Right hindlimb (tissue), 1 donor: ENCODE measurements at places on chromosomes 13 and 19.

- DNase-seq, result no peak
Measured at GRCh38 chr19:41553804-41554203, 22.2 kb upstream of the CEACAM21 start.

- peak; percentile 73 for DNase-seq
Measured at GRCh38 chr13:113034451-113035212, 65.6 kb downstream of the MCF2L start.

GRCh38 chr19:41872384-41872774, 4.7 kb upstream of the CD79A start:
- DNase-seq, result no peak

- peak; percentile 82 for DNase-seq
Measured at GRCh38 chr13:46622630-46623256, 69.8 kb downstream of the LRCH1 start.

DNA sequence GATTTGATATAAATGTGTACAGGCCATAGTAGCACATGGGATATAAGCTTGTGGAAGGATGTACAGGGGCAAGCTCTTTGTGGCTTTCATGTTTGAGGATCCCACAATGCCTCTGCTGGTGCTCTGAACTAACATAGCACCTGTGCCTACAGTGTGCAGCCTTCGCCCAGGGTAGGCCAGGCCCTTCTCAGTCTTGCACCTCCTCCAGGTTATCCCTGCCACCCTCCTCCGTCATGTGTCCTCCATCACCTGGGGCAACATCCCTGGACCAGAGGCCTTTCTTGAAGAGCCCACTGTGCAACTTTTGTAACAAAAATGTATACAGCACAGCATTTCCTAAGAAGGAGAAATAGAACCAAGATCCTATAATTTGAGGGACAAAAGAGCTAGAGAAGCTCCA, 306.8 kb downstream of the IRS2 start:
- DNase-seq, result no peak

GRCh38 chr19:10603873-10604459, 16.9 kb upstream of the AP1M2 start:
- DNase-seq, result peak; percentile 30

- DNase-seq, result no peak
Measured at GRCh38 chr13:97468331-97468730, 34.4 kb downstream of the RAP2A start.

DNA sequence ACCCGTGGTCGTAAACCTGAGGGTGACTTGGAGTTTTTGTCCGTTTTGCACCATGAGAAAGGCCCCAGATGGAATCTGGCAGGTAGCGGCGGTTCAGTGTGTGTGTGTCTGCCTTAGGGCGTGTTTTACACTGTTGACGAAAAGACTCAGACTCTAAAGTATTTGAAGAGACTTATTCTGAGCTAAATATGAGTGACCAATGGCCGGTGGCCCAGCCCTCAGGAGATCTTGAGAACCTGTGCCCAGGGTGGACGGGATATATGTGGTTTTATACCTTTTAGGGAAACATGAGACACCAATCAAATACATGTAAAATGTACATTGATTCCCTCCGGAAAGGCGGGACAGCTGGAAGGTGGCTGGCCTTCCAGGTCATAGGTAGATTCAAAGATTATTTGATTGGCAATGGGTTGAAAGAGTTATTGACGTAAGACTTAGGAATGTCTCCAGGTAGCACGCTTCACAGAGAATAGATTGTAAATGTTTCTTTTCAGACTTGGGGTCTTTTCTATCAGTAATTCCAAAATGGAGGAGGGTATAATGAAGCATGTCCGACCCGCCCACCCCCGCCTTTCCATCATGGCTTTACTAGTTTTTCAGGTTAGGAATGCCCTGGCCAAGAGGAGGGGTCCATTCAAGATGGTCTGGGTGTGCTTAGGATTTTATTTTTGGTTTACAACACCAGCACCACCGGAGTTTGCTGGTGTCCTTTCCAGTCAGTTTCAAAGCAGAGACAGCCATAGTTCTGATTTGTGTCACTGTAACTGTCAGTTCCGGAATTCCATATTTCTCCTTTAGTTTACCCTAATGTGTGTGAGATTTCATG, 1.0 kb upstream of the ZNF529 start:
- no peak for DNase-seq

GRCh38 chr13:74555276-74555625, 421.0 kb upstream of the KLF12 start:
- DNase-seq, result no peak

DNA sequence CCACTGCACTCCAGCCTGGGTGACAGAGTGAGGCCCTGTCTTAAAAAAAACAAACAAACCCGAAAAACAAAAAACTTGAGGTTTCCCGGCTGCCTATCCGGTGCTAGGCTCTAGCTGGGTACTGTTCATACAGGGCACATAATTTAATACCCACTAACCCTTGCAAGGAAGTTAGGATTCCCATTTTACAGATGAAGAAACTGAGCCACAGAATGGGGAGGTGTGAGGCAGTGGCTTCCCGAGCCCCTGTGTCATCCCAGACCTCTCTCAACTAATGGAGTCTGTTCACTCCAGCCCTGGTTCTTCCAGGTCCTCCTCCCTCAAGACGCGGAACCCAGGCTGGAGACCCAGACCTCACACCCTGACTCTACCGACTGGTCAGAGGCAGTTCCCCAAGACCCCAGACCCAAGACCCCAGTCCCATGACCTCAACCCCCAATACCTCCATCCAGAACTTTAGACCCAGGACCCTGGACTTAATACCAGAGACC, 576 bp downstream of the APBA3 start:
- no peak for DNase-seq

GRCh38 chr13:102935896-102936321, 90.1 kb downstream of the ERCC5 start:
- no peak for DNase-seq

DNA sequence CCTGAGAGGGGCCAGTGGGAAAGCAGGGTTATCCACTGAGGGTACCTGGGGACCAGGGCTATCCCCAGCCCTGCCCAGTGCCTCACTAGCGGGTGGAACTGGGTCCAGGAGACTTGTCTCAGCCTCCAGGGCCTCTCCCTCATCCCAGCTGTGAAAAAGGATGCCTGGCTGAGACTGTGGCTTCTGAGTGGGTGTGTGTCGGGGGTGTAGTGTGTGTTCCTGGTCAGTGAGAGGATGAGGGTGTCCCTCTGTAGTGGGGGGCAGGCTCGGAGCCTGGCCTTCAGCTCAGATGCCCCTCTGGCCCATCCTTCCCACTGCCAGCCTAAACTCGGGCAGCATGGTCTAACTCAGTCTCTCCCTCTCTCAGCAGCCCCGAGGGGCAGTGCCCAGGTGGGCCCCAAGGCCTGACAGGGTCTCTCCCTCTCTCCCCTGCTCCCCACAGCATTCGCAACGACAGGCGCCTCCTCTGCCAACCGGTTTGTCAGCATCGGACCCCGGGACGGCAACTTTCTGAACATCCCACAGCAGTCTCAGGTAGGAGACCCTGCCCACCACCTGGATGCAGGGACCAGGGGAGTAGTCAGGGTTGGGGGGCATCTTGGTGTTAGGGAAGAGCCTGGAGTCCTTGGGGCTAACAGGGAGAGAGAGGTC, 12.7 kb downstream of the LYL1 start:
- no peak for DNase-seq
